ENCODE measurements at places on chromosomes 16 and 17.

- DNase-seq: no peak
These were observed 436.7 kb downstream of the KIF2B start for GRCh38 chr17:54259476-54259875.

GRCh38 chr17:58756246-58757161, 850 bp downstream of the PPM1E start:
- no peak for DNase-seq

DNA sequence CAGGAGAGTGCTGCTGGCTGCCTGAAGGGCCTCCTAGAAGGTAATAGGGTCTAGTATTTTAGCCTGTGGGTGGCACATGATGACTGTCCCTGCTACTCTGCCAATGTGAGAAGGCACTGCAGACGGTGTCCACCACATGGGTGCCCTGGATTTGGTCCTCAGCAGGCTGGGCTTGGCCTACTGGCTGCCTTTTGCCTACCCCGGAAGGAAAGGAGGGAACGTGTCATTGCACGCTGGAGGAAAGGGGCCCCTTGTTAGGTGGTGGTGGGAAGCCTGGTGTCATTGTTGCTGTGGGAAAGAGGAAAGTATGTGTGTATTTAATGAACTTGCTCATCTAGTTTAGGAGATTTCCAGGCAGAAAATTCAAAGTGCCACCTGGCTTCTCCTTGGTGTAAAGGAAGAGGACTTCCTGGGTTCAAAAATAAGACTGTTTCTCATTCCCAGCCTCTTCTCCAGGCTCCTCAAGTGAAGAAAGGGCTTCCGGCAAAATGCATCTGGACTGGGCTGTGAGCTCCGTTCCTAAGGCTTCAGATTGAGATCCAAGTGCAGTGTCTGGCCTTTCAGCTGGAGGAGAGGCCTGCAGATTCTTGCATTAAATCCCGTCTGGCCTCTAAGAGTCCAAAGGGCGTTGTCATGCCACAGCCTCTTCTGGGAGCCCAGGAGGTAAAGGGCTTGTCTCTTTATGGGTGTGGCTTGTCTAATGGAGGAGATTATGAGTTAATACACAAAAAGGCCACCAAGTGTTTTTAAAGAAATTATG, 55.1 kb downstream of the RPTOR start:
- DNase-seq: no peak

DNA sequence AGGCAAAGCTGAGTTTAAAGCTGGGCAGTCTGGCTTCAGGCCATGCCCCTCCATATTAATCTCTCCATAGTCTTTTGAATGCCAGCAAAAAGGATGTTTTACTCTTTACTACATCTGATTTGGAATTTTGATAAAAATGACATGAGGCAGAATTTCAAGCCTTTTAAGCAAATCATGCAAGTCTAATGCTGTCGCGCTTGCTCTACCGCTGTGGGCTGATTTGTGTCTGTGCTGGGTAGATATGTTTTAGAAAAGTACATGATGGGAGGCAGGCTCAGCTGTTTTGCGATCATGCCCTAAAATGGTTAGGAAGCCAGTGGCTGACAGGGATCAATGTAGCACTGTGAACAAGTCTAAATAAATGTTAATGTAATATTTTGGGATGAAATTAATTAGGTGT, 311.9 kb downstream of the CA10 start:
- no peak for DNase-seq

- DNase-seq: no peak
These were observed 1.9 kb downstream of the CREBBP start for GRCh38 chr16:3878610-3879009.

- DNase-seq: no peak
These were observed 363.8 kb upstream of the HSBP1 start for GRCh38 chr16:83443972-83444371.

GRCh38 chr16:29760567-29761279, 14.9 kb upstream of the C16orf54 start:
- no peak for DNase-seq

Measured in HS-27A (cell line).